ENCODE measurements at places on chromosomes 3 and 15.

DNA sequence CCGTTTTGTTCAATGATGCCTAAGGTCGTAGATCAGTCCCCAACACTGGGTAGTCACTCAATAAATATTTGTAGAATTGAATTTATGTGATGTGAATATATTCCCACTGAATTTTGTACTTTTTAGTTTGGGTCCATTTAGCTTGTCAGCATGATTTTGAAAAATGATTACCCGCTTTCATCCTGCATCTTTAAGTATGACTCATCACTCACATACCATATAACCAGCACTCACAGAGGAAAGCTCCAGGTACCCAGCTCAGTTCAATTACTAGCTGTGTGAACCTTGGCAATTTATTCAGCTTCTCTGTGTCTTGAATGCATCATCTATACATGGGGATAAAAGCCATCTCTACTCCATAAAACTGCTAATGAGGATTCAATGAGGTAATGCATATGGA lies 2.2 kb upstream of the MLF1 start:
- DNase-seq, result no peak

DNA sequence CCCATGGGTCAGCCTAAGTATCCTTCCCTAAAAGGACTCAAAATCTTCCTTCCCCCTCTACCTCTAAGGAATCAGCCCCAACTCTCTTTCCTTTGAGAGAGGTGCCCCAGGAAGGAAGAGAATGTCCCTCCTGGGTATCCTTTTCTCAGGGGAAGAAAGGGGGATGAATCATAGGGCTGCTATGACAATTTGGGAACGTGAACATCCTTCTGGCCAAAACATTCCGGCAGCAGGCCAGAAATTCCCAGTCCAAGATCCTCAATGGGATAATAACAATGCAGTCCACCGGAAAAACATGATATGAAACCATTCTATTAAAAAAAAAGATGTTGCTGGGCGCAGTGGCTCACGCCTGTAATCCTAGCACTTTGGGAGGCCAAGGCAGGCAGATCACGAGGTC lies 50.8 kb upstream of the CACNA2D3 start:
- no peak for DNase-seq

DNA sequence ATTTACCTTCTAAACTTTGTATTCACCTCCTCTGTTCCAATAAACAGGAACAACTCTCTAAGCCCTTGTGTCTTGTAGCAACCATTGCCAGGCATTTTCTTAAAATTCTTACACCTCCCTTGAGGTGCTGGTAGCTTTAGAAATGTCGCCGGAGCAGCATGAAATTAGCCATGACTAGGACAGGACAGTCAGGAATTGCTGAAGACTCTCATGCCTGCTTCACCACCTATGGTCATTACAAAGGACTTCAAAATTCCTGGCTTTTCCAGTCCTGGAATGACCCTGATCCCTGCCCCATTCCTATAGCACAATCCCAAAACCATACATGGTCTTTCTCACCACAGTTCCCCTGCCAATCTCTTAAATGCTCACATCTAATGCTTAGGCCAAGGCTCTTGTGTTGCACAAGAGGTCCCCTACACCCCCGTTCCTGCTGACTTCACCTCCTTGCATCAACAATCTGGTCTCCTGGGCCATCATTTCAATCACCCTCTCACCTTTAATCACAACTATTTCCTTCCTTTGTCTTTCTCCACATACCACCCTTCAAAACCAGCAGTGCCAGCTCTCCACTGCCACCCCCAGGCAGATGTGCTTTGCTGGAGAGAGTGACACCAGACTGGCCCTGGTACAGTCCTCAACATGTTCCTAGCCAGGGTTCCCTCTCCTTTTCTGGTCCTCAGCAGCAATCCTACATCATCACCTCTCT lies 113.2 kb upstream of the TJP1 start:
- no peak for DNase-seq

DNA sequence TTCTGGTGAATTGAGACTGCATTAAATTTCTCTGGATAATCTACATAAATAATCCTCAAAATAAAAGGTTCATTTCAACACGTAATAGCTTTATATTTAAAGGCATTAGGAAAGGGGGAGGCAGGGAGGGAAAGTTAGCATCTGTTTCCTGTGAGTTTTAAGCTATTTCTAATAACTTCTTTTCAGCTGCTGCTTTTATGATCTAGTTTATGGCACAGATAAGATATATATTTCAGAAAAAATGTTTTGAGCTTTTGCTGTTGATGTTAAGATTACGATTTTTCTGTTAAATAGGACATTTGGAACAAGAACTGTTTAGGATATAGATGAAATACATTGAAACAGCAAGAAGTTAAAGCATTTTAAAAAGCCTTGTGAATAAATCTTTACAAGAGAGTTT lies 30.0 kb downstream of the UBE2E1 start:
- no peak for DNase-seq

- DNase-seq, result no peak
These were observed 55.0 kb downstream of the SETD5 start for GRCh38 chr3:9452417-9452816.

DNA sequence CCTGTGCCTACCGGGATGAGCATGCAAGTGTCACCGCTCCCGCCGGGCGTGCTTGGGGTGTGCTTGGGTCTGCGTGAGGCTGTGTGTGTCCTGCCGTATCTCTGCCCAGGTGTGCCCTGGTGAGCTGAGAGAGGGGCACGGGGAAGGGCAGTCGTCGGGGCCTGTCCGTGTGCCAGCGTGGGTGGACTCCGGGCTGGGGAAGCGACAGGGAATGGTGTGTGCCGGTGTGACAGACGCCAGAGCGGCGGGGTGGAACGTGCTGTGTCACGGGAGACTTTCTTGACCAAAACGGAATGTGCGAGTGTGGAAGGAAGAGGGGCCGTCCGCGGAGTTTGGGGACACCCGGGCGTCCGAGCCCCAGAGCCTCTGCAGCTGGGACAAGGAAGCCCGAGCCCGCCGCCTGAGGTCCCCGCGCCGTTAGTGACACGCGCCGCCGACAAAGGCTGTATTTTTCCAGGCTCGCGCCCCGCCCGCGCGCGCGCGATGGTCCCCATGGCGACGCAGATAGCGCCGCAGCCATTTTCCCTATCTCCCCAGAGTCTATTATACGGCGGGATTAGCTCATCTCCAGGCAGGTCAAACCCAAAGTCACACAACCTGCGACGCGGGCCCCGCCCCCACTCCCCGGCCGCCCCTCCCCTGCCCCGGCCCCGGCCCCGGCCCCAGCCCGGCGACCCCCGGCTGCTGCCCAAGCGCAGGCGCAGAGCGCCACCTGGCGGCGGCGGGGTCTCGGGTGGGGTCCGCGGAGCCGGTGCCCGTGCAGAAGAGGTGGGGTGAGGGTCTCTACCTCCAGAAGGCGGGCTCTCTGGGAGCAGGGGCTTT lies 4.5 kb upstream of the GATA2 start:
- peak; percentile 94 for DNase-seq

GRCh38 chr15:33029109-33029652 lies 165.3 kb downstream of the FMN1 start:
- DNase-seq, result no peak

DNA sequence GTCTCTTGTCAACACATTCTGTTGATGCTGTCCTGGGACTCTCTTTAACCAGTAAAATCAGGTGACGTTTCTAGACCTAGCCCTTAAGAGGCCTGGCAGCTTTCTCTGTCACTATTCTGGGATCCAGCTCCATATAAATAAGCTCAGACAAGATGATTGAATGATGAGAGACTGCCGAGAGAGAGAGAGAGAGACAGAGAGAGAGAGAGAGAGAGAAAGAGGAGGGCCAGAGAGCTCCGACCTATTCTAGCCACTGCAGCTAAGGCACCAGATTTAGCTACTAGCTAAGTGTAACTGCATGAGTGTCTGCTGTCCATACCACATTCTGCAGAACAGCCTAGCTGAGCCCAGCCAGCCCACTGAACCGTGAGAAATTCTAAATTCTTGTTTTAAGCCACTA lies 36.1 kb upstream of the CTXND1 start:
- no peak for DNase-seq

DNA sequence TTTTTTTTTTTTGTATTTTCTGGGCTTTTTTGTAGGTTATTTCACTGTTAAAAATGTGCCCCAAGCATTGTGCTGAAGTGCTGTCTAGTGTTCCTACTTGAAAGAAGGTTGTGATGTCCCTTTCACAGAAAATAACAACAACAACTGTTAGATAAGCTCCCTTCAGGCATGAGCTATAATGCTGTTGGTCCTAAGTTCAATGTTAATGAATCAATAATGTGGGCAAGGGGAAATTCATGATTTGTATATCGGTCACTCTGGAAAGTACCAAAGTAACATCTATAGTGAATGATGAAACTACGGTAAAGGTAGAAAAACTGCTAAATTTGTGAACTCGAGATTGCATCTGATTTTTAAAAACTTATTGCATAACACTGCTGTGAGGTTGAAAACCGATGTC lies 539.4 kb downstream of the CADM2 start:
- no peak for DNase-seq

DNA sequence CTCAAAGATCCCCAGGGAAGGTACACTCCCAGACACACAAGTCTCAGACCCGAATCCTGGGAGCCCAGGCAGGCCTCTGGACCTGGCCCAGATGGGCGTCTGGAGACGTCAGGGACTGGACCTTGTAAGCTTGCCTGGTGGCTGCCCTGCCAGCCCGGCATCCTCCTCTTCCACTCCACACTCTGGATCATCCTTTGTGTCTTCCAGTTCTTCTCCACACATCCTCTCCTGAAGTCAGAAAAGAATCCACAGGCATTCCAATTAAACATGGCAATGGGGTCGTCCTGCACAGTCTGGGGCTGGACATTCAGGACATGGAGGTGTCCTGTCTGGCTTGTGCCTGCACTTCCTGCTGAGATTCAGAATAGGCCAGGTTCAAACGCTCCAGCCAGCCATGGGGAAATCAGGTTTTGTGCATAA lies 208.8 kb upstream of the IGF1R start:
- DNase-seq, result no peak

- DNase-seq, result no peak
These were observed 59.2 kb downstream of the SH3BP5 start for GRCh38 chr3:15273227-15273626.

GRCh38 chr3:102301155-102301880 lies 133.5 kb upstream of the ZPLD1 start:
- DNase-seq, result no peak

DNA sequence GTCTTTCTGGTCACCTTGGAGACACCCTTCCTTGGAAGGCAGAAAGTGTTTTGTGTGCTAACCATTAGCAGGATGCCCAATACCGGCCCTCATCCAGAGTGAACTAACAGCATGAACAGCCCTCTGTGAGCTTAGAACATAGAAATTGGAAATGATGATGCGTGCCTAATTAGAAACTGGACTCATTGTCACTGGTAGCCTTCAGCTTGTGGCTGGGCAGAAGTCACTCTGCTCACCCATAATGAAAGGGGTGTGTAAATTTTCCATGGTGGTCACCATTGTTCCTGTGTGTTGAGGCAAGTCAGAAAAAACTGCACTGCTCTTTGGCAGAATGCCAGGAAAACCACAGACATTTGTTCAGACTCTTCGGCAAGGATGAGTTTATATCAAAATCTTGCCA lies 74.7 kb upstream of the CNTN4 start:
- no peak for DNase-seq

DNA sequence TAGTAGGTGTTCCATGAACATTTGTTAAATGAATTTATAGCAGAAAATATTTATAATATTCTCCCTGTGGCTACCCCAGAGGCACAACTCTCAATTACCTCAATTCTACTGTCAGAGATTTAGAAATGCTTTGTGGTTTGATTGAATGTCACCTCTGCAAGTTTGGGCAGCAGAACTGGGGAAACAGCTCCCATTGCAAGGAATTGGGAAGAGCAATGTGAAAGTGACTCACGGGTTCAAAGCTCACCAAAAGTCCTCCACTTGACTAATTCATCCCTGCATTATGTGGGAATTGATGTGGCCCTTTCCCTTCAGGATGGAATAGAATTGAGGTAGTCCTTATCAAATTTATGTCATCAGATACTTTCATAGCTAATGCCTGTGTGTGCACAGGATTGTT lies 562.7 kb downstream of the MFSD1 start:
- DNase-seq, result no peak

GRCh38 chr3:42696356-42697288 lies 6.0 kb downstream of the HHATL start:
- peak; percentile 21 for DNase-seq

- DNase-seq, result no peak
These were observed 164.5 kb downstream of the THSD4 start for GRCh38 chr15:71279757-71280141.

GRCh38 chr3:136671921-136672320 lies 80.3 kb downstream of the STAG1 start:
- no peak for DNase-seq

- DNase-seq, result no peak
These were observed 21.6 kb upstream of the PLXNA1 start for GRCh38 chr3:126961191-126961790.

DNA sequence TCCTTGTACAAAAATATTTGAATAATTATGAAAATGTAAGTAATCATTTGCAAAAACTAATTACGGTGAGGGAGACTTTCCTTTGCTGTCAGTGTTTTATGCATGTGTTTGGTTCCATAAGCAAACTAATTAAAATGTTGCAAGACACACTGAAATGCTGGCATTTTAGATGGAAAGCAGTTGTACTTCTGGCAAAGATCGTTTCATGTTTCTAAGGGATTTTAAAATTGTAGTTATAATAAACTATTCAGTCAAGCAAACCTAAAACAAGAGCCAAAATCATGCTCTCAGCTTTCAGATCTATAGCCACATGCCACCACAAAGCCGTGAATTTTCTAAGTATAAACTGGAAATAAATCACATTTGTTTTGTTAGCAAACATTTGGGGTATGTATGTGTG lies 240.1 kb upstream of the ZNF385D start:
- DNase-seq, result no peak

- no peak for DNase-seq
These were observed 20.7 kb upstream of the TGFBR2 start for GRCh38 chr3:30585654-30586053.

- no peak for DNase-seq
These were observed 11.0 kb upstream of the C3orf49 start for GRCh38 chr3:63807961-63808565.

GRCh38 chr3:190234621-190235020 lies 87.6 kb downstream of the CLDN1 start:
- DNase-seq, result no peak

DNA sequence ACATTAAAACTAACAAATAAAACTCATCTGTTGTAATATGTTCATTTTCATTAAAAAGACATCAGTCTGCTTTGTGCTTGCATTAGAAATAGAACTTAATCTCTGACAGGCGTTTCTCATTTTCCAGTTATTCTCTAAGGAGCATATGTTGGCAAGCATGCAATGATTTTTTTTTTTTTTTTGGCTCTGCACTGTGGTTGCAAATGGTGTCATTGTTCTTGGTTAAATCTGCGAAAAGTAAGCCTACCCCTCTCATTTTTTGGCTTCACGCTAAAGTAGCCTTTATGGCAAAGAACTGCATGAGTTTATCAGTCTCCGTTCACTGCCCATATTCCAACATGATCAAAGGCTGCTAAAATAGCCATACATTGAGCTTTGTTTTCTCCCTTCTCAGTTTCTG lies 403.2 kb downstream of the MECOM start:
- DNase-seq, result no peak

DNA sequence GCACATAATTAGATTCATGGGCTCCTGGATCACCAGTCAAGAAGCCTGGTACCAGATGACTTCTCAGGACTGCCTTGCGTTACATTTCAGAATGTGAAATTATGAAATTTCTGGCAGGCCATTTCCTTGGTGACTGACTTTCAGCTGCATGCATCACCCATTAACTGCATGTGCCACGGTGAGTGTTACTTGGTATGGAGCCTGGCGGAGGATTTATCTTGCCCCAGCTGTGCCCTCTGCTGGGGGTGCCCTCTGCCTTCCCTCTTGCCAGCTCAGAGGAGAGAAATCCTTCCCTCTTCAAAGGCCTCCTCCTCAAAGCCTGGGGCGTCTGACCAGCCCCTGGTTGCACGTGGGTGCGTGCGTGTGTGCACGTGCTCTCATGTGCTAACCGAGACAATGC lies 57.7 kb upstream of the CTSH start:
- no peak for DNase-seq

Measured in ecto neural progenitor cell (in vitro differentiated cells).